Mucosa of gallbladder (tissue), 1 donor: ENCODE measurements at places on chromosomes 2 and 18. TPM values are rescaled to one million over a fixed set of nuclear protein-coding genes. Genes with fewer than 3 reads are reported as not detected.
A peak's percentile ranks its signal among the peaks of the same experiment; 100 is the strongest.

DNA sequence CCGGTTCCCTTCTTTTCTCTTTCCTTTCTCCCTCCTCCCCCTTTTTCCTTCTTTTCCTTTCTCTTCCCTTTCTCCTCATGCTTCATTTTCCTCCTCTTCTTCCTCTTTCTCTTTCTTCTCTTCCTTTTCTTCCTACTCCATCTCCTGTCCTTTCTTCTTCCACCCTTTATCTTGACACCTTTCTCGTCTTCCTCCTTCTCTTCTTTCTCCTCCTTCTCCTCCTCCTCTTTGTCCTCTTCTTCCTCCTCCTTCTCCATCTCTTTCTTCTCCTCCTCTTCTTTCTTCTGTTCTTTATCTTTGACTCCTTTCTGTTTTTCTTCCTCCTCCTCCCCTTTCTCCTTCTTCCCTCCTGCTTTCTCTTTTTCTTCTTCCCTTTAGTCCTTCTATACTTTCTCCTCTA, 53.2 kb downstream of the CELF4 start:
- DNase-seq = no peak

The PELI1 gene
- 53.5 TPM for total RNA-seq

DNA sequence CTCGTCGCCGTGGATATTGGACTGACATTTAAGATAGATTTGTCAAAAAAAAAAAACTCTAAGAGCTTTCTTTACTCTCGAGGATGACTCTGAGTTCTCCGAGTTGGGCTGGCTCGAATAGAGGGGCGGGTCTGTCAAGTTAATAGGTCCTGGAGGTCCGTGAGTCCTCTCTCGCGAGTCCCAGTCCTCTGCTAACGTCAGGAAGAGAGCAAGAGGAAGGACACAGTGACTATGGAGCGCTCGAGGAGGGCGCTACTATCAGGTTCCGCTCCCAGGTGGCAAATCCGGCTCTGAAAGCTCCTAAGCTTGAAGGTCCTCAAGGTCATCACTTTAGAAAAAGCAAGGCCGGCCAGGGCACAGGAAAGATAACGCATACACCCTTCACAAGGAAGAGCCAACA, 404 bp upstream of the AKAIN1 start:
- no peak for DNase-seq

- no peak for DNase-seq
These were observed 249.4 kb upstream of the FAM98A start for GRCh38 chr2:33848486-33848885.

The TACR1 gene
- 0.83 TPM for total RNA-seq

The IL36G gene
- not detected for total RNA-seq

DNA sequence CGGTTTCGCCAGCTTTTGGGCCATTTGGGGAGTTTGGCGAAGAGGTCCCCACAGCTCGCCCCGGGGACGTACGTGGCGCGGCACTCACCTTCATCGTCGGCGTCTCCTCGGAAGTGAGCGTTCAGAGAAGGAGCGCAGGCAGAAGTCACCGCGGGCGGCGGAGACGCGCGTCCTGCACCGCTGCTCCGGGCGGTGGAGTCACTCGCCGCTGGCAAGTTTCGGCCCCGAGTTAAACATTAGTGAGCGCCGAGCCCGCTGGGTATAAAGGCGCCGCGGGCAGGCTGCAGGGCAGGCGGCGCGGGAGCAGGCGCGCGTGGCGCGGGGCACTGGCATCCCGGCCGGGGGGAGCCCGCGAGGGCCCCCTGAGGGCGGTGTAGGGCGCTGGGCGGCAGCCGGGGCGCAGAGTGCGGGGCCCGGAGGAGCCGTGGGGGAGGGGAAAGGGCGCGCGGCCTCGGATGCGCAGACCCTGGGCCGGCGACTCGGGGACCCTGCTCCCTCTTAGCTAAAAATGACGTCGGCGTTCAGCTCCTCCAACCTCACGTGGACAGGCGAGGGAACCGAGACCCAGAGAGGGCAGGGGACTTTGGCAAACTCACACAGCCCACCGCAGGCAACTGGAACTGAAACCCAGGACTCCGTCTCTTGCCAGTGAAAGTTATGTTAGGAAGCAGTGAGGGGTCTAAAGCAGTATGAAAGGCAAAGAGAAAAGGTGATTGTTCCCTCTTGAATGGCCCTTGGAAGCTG, at the start of gene DPP4:
Gene DPP4, minus strand, starts transcription at position 328 of the 744 bp plus-strand sequence. Its CDS starts 234 bp downstream, at position 94.
- DNase-seq = peak; percentile 70

The DNAJC5G gene
- not detected for total RNA-seq

DNA sequence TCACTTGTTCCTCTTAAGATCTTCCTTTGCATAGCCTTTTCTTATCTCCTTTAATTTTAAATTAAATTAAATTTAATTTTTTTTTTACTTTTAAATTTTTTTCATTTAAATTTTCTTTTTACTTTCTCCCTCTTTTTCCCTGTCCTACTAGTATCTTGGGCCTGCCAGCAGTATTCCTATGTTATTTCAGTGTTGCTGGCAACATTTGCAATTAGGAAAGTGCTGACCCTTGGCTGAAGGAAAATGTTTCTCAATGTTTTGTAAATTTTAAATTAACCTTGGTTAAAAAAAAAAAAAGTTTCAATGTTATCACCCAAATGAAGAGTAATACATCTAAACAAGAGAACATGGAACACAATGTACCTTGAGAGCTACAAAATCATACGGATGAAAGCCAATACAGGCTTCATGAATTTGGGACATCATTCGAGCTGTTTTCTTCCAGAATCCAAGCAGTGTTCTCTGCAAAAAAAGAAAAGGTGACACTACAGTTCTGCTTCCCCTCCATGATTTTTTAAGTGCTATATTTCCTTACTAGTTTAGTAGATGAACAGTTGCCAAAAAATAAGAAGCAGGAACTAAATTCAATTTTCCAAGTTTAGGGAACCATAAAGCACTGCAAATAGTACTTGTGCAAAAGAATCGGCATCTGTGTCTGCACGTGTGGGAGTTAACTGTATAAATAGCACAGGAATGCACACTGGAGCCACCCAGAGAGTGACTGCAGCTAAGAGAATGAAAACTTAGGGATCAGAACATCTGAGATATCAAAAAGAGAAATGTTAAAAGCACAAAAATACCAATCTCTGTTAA, 55.8 kb downstream of the ICA1L start:
- DNase-seq = no peak

DNA sequence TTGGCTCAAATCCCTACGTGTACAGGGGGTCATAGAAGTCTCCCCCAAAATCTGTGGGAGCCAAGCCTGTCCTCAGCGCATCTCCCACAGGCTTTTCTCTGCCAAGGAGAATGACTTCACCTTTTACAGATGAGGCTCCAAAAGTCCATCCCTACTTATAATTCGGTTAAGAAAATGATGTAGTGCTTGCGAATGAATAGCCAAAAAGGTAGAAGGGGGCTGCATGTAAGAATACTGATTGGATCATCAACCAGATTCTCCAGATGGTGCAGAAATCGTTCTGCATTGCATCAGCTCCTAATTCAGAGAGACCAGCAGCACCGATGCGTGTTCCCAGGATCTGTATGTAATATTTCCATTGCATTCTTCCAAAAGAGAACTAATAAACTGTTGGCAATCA, 91.9 kb downstream of the EPHA4 start:
- no peak for DNase-seq

- no peak for DNase-seq
These were observed 97.8 kb upstream of the HDAC4 start for GRCh38 chr2:239498576-239498975.

The GALNT14 gene
- total RNA-seq = 7.6 TPM

- DNase-seq = no peak
These were observed 8.4 kb downstream of the BCL11A start for GRCh38 chr2:60544954-60545560.

DNA sequence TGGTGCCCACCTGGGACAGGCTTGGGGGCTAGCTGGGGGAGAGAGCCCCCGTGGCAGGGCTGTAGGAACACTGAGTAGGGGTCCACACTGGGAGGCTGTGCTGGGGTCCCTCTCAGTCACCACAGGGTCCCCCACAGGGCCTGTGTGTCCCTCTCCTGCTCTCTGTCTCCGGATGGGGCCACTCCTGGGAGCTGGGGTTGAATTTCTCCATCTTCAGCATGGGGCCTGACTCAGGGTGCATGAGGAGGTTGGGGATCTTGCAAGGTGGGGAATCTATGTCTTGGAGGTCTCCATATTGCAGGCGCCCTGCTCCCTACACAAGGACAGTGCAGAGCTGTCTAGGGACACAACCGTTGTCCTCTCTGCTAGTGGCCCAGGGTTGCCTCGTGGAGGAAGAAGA, 78.7 kb upstream of the HDAC4 start:
- no peak for DNase-seq

- no peak for DNase-seq
These were observed 359.9 kb upstream of the DCC start for GRCh38 chr18:51980101-51980500.

GRCh38 chr2:35989503-35989902, 366.1 kb upstream of the CRIM1 start:
- peak; percentile 42 for DNase-seq

The AQP12A gene
- total RNA-seq = not detected
